ENCODE measurements at places on chromosomes 2 and 18. TPM values are rescaled to one million over a fixed set of nuclear protein-coding genes. Genes with fewer than 3 reads are reported as not detected.

TRIM43 gene
- not detected for total RNA-seq

HSPD1 gene
- 142 TPM for total RNA-seq

FBXO41 gene
- total RNA-seq, result 1.7 TPM

LIMS3 gene
- 1.9 TPM for total RNA-seq

TFCP2L1 gene
- 0.39 TPM for total RNA-seq

- no peak overlapping the region for H3K27ac ChIP-seq
- H3K4me1 ChIP-seq, result peaks cover 30% of the 10 kb centered on the region
- DNase-seq, result no peak
- H3K27me3 ChIP-seq, result peaks cover 49% of the 10 kb centered on the region
- peak overlapping the region; percentile 30 for H3K4me3 ChIP-seq
Observed at GRCh38 chr18:78980279-78980771, 707 bp downstream of the SALL3 start.

DNA sequence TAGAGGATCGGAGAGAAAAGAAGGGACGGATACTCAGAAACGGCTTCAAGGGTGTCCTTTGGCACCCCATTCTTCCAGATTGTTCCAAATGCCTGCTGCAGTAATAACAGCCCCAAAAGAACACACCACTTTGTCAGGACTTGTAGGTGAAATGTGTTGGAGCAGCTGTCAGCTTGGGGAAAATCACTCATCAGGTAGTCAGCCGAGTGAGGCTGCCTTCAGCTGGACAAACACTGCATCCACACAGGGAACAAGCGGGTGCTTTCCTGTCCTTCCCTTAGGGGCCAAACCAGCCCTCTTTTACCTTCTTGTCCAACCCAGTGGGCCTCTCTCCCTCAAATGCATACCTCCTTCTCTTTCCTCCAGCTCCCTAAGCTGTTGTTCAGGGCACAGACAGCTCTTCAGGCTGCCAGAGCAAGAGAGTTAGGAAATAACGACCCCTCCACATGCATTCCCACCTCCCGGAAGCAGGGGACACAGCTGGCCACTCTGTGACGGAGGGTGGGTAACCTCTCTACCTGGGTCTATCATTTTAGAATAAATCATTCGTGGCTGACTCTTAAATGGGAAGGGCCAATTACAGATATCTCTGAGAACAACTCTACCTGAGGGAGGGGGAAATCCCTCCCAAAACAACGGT is 48.1 kb downstream of the BCL11A start:
- no peak for DNase-seq
- no peak overlapping the region for H3K27ac ChIP-seq
- H3K27me3 ChIP-seq, result no peaks in the 10 kb centered on the region
- H3K4me3 ChIP-seq, result no peak overlapping the region
- no peaks in the 10 kb centered on the region for H3K36me3 ChIP-seq

GRCh38 chr2:236781933-236782816 is 212.6 kb downstream of the ACKR3 start:
- H3K4me1 ChIP-seq, result no peaks in the 10 kb centered on the region
- no peak overlapping the region for H3K27ac ChIP-seq
- DNase-seq, result no peak
- no peaks in the 10 kb centered on the region for H3K27me3 ChIP-seq
- H3K36me3 ChIP-seq, result no peaks in the 10 kb centered on the region
- no peak overlapping the region for H3K4me3 ChIP-seq

DNA sequence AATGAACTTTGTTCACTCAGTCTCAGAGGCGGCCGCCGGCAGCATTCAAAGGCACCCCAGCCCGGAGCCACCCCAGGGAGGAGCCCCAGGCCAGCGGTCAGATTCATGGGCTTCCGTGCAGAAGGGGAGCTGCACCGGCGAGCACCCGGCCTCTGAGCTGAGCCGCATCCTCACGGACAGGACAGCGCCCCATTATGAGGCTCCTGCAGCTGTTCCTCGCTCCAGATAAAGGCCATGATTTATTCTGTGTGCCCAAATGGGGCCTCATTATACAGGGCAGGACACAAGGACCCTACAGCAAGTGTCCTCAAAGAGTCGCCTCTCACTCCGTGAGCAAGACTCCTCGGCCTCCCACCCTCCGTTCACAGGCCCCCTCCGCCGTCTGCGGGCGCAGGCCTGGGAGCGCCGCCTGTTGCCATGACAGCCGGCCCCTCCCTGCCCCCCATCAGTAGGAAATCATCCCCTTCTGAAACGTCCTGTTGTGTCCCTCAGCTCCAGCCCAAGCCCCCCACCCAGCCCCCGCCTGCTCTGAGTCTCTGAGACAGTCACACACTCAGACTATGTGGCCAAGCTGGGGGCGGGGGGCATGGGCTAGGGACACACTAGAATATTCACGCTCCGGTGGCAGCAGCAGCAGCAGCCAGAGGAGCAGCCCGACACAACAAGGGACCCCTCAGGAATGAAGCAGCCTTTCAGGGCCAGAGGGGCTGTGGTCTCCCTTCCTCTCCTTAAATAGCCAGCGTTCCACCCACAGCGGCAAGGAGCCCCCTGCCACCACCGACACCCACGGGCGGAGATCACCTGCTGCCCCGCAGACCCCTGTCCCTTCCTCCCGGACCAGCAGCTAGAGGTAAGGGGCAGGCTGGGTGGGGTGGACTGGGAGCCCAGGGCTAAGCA is at the start of gene GPR17:
Gene GPR17, plus strand, starts transcription at position 759 of the 897 bp plus-strand sequence. CDS start 4,583 bp downstream, outside the sequence.
- H3K4me1 ChIP-seq, result peaks cover 100% of the 10 kb centered on the region
- no peaks in the 10 kb centered on the region for H3K27me3 ChIP-seq
- H3K4me3 ChIP-seq, result no peak within 1 kb of the TSS

DNA sequence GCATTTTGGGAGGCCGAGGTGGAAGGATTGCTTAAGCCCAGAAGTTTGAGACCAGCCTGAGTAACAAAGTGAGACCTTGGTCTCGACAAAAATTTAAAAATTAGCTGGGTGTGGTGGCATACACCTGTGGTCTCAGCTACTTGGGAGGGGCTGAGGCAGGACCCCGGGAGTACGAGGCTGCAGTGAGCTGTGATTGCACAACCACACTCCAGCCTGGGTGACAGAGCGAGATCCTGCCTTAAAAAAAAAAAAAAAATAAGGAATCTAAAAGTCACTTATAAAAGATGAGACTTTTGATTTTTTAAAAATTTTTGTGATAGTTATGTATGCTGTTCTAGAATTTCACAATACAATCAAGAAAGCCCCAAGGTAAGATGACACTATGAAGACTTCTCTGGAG is 33.1 kb downstream of the ID2 start:
- DNase-seq, result no peak
- H3K36me3 ChIP-seq, result no peaks in the 10 kb centered on the region
- H3K27me3 ChIP-seq, result no peaks in the 10 kb centered on the region

- DNase-seq, result no peak
- no peak overlapping the region for H3K27ac ChIP-seq
- H3K27me3 ChIP-seq, result no peaks in the 10 kb centered on the region
Observed at GRCh38 chr2:209696836-209697711, 74.6 kb upstream of the UNC80 start.

DNA sequence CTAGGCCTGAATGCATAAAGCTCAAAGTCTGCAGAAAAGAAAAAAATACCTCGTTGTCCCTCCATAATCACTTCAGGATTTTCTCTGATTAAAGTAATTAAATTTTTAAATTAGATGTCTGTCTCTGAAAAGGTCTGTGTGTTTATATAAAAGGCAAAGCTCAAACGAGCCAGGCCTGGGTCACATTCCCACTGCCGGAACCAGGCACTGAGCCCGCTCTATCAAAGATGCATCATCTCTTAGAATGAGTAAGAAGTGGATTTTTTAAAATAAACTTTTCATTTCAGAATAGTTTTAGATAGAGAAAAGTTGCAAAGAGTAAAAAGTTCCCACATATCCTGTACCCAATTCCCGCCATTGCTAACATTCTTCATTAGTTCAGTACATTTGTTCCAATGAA is 202.1 kb upstream of the KYNU start:
- H3K36me3 ChIP-seq, result no peaks in the 10 kb centered on the region
- no peak overlapping the region for H3K4me3 ChIP-seq
- no peak for DNase-seq
- no peaks in the 10 kb centered on the region for H3K4me1 ChIP-seq
- no peaks in the 10 kb centered on the region for H3K27me3 ChIP-seq

Measured in esophagus muscularis mucosa (tissue), 4 donors.